NCI-H1694 (cell line): ENCODE measurements at places on chromosomes 4 and X.
A peak's percentile ranks its signal among the peaks of the same experiment; 100 is the strongest.

- no peak for DNase-seq
Measured at GRCh38 chrX:118116713-118117550, at the start of gene KLHL13. Gene KLHL13, minus strand, starts transcription at chrX:118116810. Its CDS starts 88,337 bp downstream, at chrX:118028473.

DNA sequence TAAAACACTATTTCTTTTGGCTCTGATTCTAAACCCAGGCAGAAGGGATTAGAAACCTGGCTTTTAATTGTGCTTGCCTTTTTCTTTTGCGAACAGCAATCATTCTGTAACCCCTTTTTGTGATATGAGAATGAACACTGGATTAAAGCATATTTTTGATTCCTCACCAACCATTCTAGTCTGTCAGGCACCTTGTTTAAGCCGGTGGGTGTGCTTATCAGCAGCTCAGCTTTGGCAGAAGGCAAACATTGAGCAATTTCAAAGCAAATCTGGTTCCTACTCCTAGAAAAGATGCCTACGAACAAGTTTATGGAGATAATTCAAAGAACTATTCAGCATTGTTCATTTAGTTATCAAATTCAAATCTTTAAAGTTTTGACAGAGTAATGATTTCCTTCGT lies 265.1 kb upstream of the FAM241A start:
- DNase-seq = no peak

DNA sequence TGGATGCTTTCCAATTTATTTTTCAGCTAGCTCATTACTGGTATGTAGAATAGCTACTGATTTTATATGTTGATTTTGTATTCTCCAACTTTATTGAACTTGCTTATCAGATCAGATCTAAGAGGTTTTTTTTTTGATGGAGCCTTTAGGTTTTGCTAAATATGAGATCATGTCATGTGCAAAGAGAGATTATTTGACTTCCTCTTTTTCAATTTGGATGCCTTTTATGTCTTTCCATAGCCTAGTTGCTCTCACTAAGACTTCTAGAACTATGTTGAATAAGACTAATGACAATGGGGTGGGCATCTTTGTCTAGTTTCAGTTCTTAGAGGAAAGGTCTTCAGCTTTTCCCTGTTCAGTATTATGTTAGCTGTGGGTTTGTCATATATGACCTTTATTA lies 11.7 kb downstream of the MAGEE1 start:
- DNase-seq = no peak

GRCh38 chrX:125319646-125320521 lies at the start of gene TEX13C:
Gene TEX13C, plus strand, starts transcription at chrX:125319871. Its CDS starts 249 bp downstream, at chrX:125320120.
- DNase-seq = no peak

DNA sequence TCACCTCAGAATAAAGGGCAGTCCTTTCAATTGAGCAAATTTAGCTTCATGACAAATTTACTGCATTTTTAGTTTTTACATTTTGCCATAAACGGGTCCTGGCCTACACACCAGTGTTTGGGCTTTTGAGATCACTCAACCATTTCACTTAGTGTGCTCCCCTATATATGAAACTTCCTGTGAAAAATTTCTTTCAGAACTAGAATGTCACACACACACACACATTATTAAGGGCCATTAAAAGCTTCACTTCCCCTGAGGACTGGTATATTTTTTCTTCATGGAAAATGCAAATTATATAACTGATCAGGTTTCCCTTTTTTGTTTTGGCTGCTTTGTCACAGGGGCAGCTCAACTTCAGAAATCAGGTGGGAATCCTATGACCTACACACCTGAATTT lies 206.5 kb downstream of the ENOX2 start:
- DNase-seq = no peak

- peak; percentile 9 for DNase-seq
Measured at GRCh38 chr4:26807330-26807729, 53.3 kb upstream of the STIM2 start.

DNA sequence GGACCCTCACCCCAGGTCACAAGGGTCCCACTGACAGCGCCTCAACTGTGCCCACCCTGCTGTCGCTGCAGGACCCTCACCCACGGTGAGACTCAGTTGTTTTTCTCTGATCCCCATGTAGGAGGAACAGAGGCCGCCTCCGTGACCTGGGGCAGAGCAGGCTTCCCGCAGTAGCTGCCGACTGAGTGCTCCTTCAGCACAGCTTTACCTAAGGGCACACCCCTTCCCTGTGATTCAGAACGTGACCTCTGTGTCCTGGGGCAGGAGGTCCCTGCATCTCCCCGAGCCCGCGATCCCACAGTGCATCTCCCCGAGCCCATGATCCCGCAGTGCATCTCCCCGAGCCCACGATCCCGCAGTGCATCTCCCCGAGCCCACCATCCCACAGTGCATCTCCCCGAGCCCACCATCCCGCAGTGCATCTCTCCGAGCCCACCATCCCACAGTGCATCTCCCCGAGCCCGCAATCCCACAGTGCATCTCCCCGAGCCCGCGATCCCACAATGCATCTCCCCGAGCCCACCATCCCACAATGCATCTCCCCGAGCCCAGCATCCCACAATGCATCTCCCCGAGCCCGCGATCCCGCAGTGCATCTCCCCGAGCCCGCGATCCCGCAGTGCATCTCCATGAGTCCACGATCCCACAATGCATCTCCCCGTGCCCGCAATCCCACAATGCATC lies 23.6 kb downstream of the PPP2R3B start:
- DNase-seq = no peak

GRCh38 chrX:40005292-40006011 lies 92.3 kb downstream of the BCOR start:
- no peak for DNase-seq

DNA sequence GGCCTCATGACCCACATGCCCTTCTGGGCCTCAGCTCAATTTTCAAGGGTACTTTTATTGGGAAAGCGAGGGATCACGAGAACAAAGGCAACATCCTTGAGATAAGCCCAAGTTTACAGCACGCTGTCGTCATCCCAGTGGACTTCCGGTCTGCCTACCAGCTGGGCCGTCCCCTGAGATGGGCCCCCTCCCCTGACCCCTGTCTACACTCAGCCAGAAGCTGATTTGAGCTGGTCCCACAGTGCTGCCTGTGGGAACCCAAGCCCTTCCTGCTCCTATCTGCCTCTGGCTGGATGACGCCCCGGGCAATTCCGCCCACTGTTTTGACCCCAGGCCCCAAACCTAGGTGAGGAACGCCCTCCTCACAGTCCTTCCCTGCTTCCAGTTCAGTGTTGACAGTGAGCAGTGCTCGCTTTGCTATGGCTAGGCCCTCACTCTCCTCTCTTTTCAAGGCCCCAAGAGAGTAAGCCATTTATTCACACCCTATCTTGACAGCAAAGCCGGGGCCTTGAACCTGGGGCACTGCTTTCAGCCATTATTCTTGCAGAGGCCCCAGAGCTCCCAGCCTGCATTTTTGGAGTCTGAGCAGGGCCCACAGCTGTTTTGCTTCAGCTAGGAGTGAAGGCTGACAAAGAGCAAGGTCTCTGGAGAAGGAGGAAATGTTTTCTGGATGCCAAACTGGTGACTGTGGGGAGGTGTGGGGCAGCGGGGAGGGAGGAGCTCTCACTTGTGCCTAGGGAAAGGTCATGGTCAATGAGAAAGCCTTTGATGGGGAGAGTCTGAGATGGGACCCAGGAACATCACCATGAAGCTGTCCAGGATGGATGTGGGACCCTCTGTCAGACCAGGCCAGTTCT lies 164.6 kb upstream of the BCOR start:
- DNase-seq = no peak

DNA sequence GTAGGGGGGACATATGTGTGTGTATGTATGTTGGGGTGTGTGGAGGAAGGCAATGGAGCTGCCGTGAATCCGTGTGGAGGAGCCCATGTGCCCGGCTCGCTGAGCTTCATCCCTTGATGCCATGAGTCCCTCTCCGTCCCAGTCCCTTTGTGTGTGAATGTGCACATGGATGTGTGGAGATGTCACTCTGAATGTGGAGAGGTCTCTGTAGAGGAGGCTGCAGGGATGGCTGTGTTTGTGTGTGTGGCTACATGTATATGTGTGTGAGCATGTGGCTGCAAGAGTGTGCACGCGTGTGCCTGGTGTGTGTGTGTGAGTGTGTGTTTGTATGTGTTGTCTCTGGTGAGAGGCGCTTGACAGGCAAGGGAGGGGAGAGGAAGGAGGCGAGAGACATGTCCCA lies 1.3 kb downstream of the DLG3 start:
- DNase-seq = no peak

GRCh38 chr4:87219632-87220093 lies 755 bp downstream of the KLHL8 start:
- DNase-seq = peak; percentile 8

DNA sequence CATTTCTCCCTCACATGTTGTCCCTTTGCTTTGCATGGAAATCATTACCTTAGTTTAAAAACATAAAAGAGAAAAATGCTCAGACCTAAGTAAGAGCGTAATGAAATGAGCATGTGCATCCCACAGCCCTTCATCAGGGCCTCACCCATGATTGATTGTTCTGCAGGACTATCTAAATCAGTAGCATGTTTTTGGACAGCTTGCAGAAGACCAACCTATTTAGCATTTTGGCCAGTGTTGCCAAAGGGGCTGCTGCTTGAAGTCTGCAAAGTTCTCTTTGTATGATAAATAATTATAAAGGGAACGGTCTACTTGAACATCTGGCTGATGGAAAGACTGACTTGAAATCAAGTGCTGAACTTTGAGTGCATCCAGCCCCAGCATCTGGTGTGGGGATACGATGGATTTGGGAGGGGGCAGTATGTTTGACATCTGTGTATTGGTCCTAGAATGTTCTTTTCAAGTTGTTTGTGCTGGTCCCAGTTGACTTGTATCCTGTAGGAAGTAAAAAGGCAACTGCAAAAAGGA lies 76.1 kb upstream of the LIMCH1 start:
- DNase-seq = no peak

GRCh38 chr4:159778298-159778697 lies 675.4 kb downstream of the RAPGEF2 start:
- DNase-seq = no peak

- DNase-seq = no peak
Measured at GRCh38 chr4:150283689-150284088, 205.4 kb downstream of the DCLK2 start.

GRCh38 chr4:54144661-54145171 lies 44.8 kb downstream of the GSX2 start:
- DNase-seq = no peak
